G401 (cell line): ENCODE measurements at places on chromosomes 3 and 15. TPM values are rescaled to one million over a fixed set of nuclear protein-coding genes. Genes with fewer than 3 reads are reported as not detected.

The IGSF10 gene
- 0.07 TPM in 1 of 2 replicates, not detected in the other for total RNA-seq

The NR2F2 gene
- total RNA-seq: 2.3 and 3.6 TPM in 2 replicates

The TMEM89 gene
- not detected in 2 replicates for total RNA-seq

The KLF15 gene
- total RNA-seq: 5.9 and 8.7 TPM in 2 replicates

The IGF2BP2 gene
- total RNA-seq: 40.1 and 42.2 TPM in 2 replicates

DNA sequence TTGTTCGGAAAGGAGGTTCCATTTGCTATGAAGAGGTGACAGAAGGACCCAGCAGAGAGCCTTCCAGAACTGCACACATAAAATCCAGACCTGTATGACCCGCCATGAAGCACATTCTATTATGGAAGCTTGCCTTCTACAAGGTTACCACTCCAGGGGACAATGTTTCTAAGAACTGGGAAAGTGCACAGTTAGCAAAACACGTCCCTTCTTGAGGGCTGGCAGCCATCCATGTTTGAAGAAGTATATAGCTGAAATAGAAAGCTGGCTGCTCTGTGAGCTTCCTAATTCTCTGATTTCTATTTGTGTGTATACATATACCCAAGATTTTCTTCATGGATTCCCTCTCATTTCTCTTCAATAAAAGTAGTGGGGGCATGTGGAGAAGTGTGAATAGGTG lies 74.6 kb downstream of the CNTN3 start:
- no peak for DNase-seq

The SERINC4 gene
- total RNA-seq: not detected in 2 replicates

DNA sequence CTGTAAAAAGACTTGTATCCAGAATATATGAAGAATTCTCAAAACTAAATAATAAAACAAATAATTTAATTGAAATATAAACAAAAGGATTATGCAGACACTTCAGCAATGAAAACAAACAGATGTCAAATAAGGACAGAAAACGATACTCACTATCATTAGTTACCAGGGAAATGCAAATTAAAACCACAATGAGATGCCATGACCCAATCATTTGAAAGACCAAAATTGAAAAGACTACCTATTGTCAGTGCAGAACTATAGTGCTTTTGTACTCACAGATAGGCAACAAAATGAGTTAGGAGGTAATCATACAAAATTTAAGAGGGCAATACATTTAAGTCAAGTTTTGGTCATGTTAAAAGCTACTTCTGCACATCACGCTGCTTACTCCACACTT lies 31.6 kb upstream of the OR5K4 start:
- no peak for DNase-seq

GRCh38 chr3:158509891-158510290 lies 61.1 kb upstream of the MLF1 start:
- no peak for DNase-seq

The ZNF662 gene
- not detected in 2 replicates for total RNA-seq

DNA sequence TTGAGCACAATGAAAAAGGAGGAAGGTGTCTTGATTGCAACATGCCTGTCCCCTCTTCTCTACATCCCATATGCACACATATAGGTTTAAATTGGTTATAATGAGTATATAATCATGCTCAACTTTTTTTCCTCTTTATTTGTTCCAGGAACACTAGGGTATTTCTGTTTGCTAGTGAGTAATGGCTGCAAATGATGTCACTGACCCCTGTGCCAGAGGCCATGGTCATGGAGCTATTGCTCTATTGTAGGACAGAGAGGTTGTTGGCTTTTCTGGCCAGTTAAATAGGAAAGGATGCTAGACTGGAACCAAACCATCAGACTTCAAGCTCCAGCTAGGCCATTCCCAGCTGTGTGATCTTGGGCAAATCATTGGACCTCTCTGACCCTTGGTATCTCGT lies 9.6 kb downstream of the ARHGEF3 start:
- no peak for DNase-seq

- DNase-seq: no peak
Observed at GRCh38 chr15:31499953-31500765, 173.5 kb downstream of the KLF13 start.

The LRTM1 gene
- total RNA-seq: not detected in 2 replicates

GRCh38 chr3:112333381-112334317 lies 693 bp downstream of the CD200 start:
- DNase-seq: peak; percentile 79

DNA sequence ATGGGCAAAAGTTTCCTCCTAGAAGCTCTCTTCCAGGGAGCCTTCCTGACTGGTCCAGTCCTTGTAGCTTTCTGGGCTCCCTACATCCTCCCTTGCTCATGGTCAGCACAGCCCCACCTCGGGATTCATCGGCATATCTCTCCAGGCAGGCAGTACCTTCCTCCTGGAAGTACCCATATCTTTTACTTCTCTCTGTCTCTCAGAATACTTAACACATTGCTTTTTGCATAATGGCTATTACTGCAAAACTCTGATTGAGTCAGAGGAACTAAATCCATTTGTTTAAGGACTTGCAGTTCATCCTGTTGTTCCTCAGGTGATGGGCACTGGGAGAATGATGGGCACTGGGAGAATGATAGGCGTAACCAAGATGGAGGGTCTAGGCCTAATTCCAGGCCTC lies 13.8 kb upstream of the ZBTB38 start:
- no peak for DNase-seq

DNA sequence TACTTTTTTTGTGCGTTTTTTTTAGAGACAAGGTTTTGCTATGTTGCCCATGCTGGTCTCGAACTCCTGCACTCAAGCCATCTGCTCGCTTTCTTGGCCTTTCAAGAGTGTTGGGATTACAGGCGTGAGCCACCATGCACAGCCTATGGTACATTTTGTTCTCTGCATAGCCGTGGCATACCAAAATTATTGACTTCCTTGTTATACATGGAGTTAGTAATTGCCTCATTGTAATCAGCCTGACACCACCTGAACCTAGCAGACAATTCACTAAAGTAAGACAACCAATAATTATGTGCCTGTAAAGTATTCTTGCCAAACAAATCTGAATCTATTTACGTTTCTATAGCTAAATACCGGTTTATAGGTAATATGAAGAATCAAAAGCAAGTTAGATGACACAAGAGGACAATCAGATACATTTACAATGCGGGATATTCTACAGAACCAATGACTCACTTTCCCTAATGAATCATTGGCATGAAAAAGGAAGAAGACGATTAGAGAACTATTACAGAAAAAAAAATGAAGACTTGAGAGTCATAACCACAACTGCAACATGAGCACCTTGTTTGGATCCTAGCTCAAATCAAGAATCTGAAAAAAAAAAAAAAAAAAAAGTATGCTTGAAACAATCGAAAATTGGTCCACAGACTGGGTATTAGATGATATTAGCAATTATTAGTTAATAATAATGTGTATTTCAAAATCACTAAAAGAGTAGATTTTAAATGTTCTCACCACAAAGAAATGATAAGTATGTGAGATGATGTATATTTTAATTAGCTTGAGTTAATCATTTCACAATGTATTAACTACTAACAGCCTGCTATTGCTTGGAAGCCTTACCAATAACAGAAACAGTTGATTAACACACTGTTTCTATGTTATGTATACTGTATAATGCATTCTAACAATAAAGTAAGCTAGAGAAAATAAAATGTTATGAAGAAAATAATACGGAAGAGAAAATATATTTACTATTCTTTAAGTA lies 7.1 kb downstream of the GUCA1C start:
- no peak for DNase-seq

GRCh38 chr3:102195198-102195948 lies 239.4 kb upstream of the ZPLD1 start:
- DNase-seq: no peak

DNA sequence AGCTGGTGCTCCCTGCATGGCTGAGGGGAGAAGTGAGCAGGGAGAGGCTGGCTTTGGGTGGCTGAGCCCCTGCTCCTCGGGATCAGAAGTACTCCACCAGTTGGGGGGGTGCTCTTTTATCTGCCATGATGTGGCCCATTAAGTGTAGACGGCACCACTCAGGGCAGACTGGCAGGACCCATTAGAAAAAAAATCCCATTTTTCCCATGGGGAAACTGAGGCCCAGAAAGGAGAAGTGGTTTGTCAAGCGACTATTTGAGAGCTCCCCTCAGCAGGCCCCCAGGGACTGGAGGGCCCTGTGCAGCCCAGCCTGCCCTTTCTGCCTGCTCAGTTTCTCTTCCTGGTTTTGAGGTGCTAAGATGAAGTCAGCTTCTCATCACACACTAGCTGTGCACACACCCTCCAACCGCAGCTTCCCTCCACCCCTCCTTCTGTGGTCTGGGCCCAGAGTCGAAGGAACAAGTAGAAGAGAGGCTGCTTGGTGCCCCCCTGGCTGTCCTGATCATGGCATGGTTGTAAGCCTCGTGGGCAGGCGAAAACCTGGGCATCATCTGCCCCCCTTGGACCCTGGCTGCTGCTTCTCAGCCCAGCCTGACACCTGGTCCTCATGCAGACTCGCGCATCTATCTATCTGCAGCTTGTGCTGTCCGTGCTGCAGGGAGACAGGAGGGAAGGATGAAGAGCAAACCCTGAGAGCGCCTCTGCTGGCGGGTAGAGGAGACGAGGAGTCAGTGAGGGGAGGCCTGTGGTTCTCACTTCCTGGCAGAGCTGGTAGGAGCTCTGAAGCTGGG lies 5.6 kb downstream of the CSK start:
- peak; percentile 87 for DNase-seq

The ADCY5 gene
- total RNA-seq: 0.07 and 5.5 TPM in 2 replicates

GRCh38 chr3:125967156-125967555 lies 1.8 kb upstream of the ROPN1B start:
- DNase-seq: no peak

DNA sequence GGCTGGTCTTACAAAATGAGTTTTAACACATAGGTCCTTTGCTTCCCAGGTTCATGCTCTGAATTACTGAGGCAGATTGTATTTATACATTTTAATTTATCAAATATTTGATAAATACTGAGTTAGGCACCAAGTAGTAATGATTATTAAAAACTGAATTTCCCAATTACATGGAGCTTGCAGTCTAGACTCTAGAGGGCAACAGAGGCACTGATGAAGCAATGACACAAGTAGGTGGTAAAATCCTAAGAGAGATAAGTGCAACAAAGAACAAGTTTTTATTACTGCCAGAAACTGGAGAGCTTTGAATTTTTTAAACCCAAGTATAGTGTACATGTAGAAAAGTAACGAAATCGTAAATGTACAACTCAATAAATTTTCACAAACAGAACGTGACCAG lies 406.2 kb upstream of the RARB start:
- no peak for DNase-seq

The CKMT1B gene
- total RNA-seq: 12.7 and 30.9 TPM in 2 replicates

DNA sequence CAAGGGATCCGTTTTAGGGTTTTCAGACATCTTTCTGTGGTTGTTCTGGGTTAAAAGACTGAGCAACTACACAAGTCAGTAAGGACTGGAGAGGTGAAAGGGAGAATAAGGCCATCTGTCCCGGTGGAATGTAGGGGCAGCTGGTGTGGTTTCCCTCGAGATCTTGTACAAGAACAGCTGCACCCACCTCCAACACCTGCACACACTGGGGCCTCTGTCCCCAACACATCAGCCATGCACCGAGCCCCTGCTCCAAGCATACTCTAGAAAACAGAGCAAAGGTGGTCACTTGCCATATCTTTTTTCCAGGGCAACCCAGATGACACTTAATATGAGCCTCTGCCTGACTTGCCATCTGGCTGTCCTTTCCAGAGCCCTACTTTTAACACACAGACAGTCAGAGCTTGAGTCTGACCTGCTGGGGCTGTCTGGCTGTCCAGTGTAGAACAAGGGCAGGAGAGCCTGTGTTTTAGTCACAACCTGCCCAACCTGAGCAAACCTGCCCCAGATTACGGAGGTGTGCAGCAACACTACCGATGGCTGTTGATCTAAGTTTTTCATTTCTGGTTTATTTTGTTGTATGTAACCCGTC lies 12.2 kb downstream of the MAN2A2 start:
- DNase-seq: no peak

DNA sequence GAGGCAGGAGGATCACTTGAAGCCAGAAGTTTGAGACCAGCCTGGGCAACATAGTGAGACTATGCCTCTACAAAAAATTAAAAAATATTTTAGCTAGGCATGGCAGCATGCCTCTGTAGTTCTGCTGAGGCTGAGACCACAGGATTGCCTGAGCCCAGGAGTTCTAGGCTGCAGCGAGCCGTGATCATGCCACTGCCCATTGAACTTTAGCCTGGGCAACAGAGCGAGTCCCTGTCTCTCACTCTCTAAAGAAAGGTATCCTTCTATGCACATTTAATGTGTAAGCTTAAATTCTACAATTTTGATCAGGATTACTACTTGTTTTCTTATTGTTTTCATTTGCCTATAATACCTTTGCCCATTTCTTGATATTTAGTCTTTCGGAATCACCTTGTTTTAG lies 26.8 kb downstream of the GALK2 start:
- no peak for DNase-seq

DNA sequence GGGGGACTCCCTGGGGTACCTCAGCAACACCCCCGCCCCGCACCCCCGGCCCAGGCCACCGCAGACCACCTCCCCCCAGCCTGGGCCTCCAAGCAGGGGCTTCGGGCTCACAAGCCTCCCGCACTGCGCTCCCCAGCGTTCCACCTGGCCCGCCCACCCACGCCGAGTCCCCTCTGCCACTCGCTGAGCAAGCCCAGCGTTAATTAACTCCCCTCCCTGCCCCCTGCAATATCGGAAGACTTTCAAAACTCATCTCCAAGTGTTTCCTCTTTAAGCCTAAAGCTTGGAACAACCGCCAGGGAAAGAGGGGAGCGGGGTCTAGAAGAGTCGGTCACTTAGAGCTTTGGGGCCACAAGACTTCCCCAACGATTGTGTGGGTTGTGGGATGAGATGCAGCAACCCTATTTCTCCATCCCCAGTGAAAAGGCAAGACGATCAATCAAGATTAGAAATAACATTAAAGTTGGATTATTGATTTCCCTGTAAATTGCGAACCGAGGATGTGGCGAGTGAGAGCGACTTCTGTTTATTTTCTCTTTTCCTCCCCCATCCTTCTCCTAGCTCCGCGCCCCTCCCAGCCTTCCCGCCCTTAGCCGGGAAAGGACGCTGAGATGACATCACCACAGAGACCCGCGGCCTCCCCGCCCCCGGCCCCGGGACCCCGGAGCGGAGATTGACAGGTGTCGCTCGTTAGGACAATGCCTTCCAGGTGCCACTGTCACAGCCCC lies 30.2 kb downstream of the NR2F2 start:
- DNase-seq: no peak

DNA sequence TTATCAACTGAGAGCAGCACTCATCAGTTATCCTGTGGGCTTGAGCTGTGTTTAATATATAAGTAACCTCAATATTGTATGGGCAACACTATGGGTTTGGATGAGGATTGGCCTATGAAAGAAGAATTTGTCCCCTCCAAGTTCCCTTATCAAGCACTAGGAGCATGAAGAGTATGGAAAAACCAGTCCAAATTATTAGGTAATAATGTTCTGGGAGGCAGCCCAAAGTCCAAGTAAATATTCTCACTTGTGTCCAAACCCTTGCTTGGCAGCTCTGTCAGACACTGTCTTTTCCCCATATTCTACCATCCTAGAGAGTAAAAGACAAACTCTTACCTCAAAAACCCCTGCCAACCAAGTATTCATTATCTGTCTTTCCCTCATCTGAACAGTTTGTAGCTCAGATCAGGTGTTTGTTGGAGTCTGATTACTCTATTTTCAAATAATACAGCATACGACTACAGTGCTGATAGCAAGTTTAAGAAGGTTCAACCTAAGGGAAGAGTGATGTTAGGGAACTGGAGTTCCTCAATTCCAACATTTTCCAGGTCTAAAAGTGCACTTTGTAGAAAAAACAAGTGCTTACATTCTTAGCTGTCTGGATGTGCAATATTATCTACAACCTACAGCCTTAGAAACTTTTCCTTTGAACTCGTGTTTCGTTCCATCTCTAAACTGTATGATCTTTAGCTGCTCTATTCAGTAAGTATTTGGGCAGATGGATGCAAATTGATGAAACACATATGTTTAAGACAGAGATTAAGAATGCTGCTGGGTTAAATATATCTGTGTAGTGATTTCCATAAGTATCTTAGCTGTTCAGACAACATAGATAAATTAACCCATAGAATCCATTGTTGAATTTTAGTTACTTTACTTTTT lies 89.7 kb upstream of the PHLDB2 start:
- DNase-seq: no peak

The SIDT1 gene
- not detected in 2 replicates for total RNA-seq
